Esophagus squamous epithelium (tissue), 5 donors: ENCODE measurements at places on chromosomes 2 and 18. TPM values are rescaled to one million over a fixed set of nuclear protein-coding genes. Genes with fewer than 3 reads are reported as not detected.

- no peaks in the 10 kb centered on the region for H3K27me3 ChIP-seq
- H3K4me3 ChIP-seq: no peak overlapping the region
- H3K4me1 ChIP-seq: peaks cover 19% of the 10 kb centered on the region
- no peak overlapping the region for H3K27ac ChIP-seq
Observed at GRCh38 chr2:234285541-234285940, 211.3 kb downstream of the ARL4C start.

- H3K4me1 ChIP-seq: no peaks in the 10 kb centered on the region
- no peak overlapping the region for H3K27ac ChIP-seq
- no peaks in the 10 kb centered on the region for H3K36me3 ChIP-seq
- H3K27me3 ChIP-seq: no peaks in the 10 kb centered on the region
- H3K4me3 ChIP-seq: no peak overlapping the region
- no peak for DNase-seq
Observed at GRCh38 chr18:60976976-60977375, 356.3 kb upstream of the CDH20 start.

IL1F10 gene
- not detected for total RNA-seq

GRCh38 chr2:237500681-237501424, 13.8 kb downstream of the MLPH start:
- H3K36me3 ChIP-seq: no peaks in the 10 kb centered on the region
- H3K27me3 ChIP-seq: no peaks in the 10 kb centered on the region
- H3K4me3 ChIP-seq: no peak overlapping the region

DSC2 gene
- total RNA-seq: 393 TPM

DSG3 gene
- total RNA-seq: 706 TPM

DNA sequence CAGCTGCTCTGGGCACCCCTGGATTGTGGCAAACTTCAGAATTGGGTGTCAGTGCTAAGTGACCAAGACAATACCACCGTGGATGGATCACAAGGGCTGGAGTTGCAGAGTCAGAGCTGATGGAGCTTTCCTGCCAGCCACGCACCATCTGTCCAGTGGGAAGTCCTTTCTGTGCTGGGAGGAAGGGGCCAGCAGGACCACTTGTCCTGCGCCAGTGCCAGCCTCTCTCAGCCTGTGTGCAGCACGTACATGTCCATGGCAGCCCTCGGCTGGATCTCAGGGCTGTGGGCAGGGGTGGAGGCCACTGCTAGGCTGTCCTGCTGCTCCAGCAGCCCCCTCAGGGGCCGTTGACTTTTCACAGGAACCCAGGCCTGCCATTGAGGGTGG, 33.3 kb downstream of the RAB31 start:
- H3K4me1 ChIP-seq: peaks cover 30% of the 10 kb centered on the region
- no peak overlapping the region for H3K4me3 ChIP-seq
- peak overlapping the region; percentile 71 for H3K27ac ChIP-seq
- no peaks in the 10 kb centered on the region for H3K27me3 ChIP-seq

DNA sequence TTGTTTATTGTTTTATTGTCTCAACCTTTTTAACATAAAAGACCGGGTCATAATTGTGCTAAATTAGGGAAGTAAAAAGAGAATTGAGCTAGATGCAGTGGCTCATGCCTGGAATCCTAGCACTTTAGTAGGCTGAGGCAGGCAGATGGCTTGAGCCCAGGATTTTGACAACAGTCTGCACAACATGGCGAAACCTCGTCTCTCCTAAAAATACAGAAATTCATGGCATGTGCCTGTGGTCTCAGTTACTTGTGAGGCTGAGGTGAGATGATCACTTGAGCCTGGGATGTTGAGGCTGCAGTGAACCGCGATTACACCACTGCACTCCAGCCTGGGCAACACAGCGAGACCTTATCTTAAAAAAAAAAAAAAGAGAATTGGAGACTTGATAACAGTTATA, 104.2 kb upstream of the TTC27 start:
- no peaks in the 10 kb centered on the region for H3K4me1 ChIP-seq
- peaks cover 5% of the 10 kb centered on the region for H3K36me3 ChIP-seq
- H3K27ac ChIP-seq: no peak overlapping the region
- no peaks in the 10 kb centered on the region for H3K27me3 ChIP-seq
- no peak overlapping the region for H3K4me3 ChIP-seq
- DNase-seq: no peak

DNA sequence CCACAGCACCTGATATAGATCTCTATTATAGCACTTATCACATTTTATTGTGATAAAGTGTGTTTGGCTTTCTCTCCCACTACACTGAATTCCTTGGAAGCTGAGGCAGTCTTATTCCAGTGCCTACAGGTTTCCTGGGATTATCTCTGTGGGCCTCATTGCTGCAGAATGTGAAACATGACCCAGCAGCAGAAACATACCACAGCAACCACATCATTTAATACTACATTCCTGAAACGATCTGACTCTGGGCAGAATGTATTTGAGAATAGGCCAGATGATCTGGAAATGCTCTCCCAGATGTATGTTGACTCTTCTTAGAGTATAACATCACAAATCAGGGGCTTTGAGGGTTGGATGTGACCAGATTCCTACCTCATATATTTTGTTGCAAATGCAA, 323.5 kb upstream of the TANK start:
- no peaks in the 10 kb centered on the region for H3K36me3 ChIP-seq
- no peak for DNase-seq
- H3K4me3 ChIP-seq: no peak overlapping the region
- no peak overlapping the region for H3K27ac ChIP-seq
- no peaks in the 10 kb centered on the region for H3K4me1 ChIP-seq
- H3K27me3 ChIP-seq: no peaks in the 10 kb centered on the region

DNA sequence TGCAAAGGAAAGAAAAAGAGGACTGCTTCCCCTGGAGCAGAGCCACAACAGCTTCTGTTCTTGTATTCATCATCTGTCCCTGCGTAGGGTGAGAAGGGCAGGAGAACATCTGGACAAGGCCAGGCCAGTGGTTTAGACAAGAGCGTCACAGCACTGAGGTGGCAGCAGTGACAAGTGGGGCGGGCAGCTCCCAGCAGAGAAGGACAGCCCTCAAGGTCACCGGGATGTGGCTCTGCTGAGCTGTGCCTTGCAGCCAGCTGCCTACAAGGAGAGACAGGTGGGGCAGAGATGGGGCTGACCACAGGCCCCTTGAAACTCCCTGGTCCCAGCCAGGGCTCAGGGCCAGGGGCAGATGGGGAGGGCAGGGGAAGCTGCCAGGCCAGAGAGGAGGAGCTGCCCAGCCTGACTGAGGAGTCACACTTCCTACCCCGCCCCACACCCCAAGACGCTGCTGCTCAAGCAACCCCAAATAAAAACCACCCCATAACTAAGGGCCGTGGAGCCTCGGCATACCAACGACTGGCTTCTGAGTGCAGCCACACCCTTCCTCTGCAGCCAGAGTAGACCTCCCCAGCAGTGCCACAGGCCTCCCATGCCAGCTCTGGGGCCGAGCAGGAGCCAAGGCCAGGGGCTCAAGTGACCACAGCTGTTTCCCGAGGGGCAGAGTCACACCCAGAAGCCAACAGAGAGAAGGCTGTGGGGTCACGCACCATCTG, 5.4 kb downstream of the RAB11FIP5 start:
- no peak overlapping the region for H3K27ac ChIP-seq
- no peak overlapping the region for H3K4me3 ChIP-seq
- DNase-seq: no peak

DNA sequence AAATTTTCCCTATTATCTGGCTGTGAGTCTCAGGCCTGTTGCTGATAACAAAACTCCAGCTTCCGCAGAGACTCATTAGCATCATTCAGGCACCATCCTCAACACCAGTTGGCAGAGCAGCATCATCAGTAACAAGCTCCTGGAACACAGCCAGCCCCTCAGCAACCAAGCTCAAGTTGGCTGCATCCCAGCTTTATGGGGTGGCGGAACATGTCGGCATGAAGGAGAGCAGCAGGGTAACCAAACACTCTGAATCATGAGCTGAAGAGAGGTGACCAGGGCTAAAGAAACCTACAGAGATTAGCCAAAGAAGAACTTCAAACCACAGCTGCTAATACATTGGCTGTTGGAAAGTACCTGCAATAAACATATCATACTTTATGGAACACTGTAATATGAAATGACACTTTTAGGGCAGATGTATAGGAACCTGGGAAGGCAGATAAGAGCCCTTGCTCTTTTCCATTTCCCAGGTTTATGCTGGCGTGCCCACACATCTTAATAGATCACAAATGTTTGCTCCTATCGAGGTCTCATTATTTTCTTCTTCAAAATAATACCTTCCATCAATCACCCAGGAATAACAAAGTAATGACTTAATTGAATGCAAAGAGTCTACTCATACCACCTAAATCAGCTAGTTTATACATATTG, 63.8 kb downstream of the PDE11A start:
- no peak overlapping the region for H3K4me3 ChIP-seq
- no peaks in the 10 kb centered on the region for H3K4me1 ChIP-seq
- DNase-seq: no peak

DNA sequence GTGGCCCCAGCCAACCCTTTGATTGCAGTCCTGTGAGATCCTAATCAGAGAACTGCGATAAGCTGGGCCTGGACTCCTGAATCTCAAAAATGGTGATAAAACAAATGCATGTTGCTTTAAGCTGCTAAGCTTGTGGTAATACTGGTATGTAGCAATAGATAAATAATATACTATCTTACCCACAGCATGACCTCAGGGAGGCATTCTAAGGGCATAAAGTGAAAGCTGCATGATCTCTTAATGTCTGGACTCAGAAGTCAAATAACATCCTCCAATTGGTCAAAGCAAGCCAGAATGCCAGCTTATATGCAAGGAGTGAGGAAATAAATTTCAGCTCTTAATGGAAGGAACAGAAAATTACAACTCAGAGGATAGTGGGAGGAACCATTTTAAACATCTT, 246.1 kb downstream of the FSIP2 start:
- H3K4me1 ChIP-seq: no peaks in the 10 kb centered on the region
- H3K27ac ChIP-seq: no peak overlapping the region
- H3K36me3 ChIP-seq: no peaks in the 10 kb centered on the region
- DNase-seq: no peak
- H3K27me3 ChIP-seq: no peaks in the 10 kb centered on the region
- no peak overlapping the region for H3K4me3 ChIP-seq

GLI2 gene
- 1.3 TPM for total RNA-seq

DNA sequence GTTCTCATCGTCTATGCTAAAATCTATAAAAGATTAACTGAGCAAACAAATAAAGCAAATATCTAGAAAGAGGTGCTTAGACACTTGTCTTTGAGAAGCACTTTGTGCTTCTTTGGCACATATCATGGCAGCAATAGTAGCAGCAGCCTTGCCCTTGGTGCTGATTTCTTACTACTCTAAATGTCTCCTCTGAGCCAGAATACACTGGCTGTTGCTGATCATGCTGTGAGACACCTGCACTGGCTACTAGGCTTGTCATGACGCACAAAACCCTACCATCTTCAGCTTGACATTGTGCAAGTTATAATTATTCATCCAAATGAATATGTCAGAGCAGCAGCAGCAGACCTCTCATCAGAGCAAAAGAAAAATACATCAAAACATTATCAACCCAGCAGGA, 46.7 kb downstream of the FANCL start:
- H3K27ac ChIP-seq: no peak overlapping the region
- no peaks in the 10 kb centered on the region for H3K27me3 ChIP-seq
- DNase-seq: no peak
- H3K4me3 ChIP-seq: no peak overlapping the region

CTAGE1 gene
- total RNA-seq: not detected

- H3K4me1 ChIP-seq: peaks cover 8% of the 10 kb centered on the region
- H3K27me3 ChIP-seq: no peaks in the 10 kb centered on the region
- no peaks in the 10 kb centered on the region for H3K36me3 ChIP-seq
- no peak overlapping the region for H3K4me3 ChIP-seq
- no peak overlapping the region for H3K27ac ChIP-seq
- no peak for DNase-seq
Observed at GRCh38 chr2:136666-137065, 90.4 kb upstream of the FAM110C start.

GRCh38 chr18:10522574-10522973, 3.3 kb upstream of the NAPG start:
- no peak overlapping the region for H3K4me3 ChIP-seq
- H3K27me3 ChIP-seq: no peaks in the 10 kb centered on the region
- H3K36me3 ChIP-seq: no peaks in the 10 kb centered on the region
- H3K4me1 ChIP-seq: peaks cover 26% of the 10 kb centered on the region
- no peak for DNase-seq
- no peak overlapping the region for H3K27ac ChIP-seq

DNA sequence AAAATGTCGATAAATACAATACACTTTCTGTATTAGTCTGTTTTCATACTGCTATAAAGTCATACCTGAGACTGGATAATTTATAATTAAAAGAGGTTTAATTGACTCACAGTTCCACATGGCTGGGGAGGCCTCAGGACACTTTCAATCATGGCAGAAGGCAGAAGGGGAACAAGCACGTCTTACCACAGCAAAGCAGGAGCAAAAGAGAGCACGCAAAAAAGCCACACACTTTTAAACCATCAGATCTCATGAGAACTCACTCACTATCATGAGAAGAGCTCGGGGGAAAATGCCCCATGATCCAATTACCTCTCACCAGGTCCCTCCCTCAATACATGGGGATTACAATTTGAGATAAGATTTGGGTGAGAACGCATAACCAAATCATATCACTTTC, 256.7 kb downstream of the ANAPC1 start:
- no peaks in the 10 kb centered on the region for H3K27me3 ChIP-seq
- no peak overlapping the region for H3K27ac ChIP-seq
- no peak for DNase-seq
- H3K4me1 ChIP-seq: peaks cover 18% of the 10 kb centered on the region

IL36G gene
- not detected for total RNA-seq

DNA sequence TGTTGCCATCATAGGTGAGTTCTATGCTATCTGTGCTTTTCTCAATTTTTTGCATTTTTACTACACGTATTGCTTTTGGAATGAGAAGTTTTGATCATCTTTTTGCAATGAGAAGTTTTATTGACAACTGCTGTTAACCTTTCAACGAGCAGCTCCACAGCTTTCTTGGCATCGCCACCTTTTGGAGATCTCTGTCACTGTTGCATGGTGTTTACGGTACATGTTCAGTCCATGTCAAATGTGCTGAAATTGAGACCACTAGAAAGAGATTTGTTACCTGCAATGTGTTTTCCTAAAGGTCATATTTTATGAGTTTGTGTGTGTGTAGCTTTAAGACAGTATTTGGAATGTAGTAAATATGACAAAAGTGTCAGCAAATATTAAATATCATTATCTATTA, 120.8 kb downstream of the OSBPL6 start:
- no peaks in the 10 kb centered on the region for H3K27me3 ChIP-seq
- no peak for DNase-seq
- peaks cover under 1% of the 10 kb centered on the region for H3K4me1 ChIP-seq
- no peak overlapping the region for H3K27ac ChIP-seq

CIB4 gene
- not detected for total RNA-seq

- no peak overlapping the region for H3K4me3 ChIP-seq
- no peak overlapping the region for H3K27ac ChIP-seq
- H3K36me3 ChIP-seq: no peaks in the 10 kb centered on the region
- no peaks in the 10 kb centered on the region for H3K27me3 ChIP-seq
Observed at GRCh38 chr18:29012364-29012763, 835.4 kb upstream of the CDH2 start.
